Cardiac ventricle fibroblast (primary cell): ENCODE measurements at places on chromosomes 7 and 10. TPM values are rescaled to one million over a fixed set of nuclear protein-coding genes. Genes with fewer than 3 reads are reported as not detected.

ASAH2B gene
- total RNA-seq = 2.2 and 6.6 TPM in 2 replicates

NKX2-3 gene
- total RNA-seq = not detected in 2 replicates

NPC1L1 gene
- not detected in 2 replicates for total RNA-seq

CELF2 gene
- total RNA-seq = 14.2 and 17.1 TPM in 2 replicates

MYL7 gene
- not detected in 2 replicates for total RNA-seq

FHIP2A gene
- 22.8 and 26.2 TPM in 2 replicates for total RNA-seq

ATP6V0A4 gene
- total RNA-seq = not detected in 2 replicates

MACROH2A2 gene
- 11.1 and 13.6 TPM in 2 replicates for total RNA-seq

PAPSS2 gene
- 95.4 and 98.3 TPM in 2 replicates for total RNA-seq

SFRP4 gene
- total RNA-seq = 0.25 and 1.5 TPM in 2 replicates

UFSP1 gene
- 2.5 and 7.7 TPM in 2 replicates for total RNA-seq

CACNA2D1 gene
- 47.1 and 78.8 TPM in 2 replicates for total RNA-seq

IFIT1B gene
- 0.29 TPM in 1 of 2 replicates, not detected in the other for total RNA-seq

HPS6 gene
- 28.2 and 32.8 TPM in 2 replicates for total RNA-seq

GPR26 gene
- total RNA-seq = not detected in 2 replicates

ITGA8 gene
- 11.3 and 13.8 TPM in 2 replicates for total RNA-seq

HOXA6 gene
- total RNA-seq = not detected in 2 replicates

ANLN gene
- 6.7 and 9.2 TPM in 2 replicates for total RNA-seq

CALML3 gene
- not detected in 2 replicates for total RNA-seq

CPEB3 gene
- 0.75 and 1.7 TPM in 2 replicates for total RNA-seq

PRSS2 gene
- total RNA-seq = 1.00 TPM in 1 of 2 replicates, not detected in the other

MBL2 gene
- not detected in 2 replicates for total RNA-seq

ACSL5 gene
- 17.0 and 18.5 TPM in 2 replicates for total RNA-seq

GNAT3 gene
- total RNA-seq = not detected in 2 replicates

BAIAP2L1 gene
- 1.6 and 4.4 TPM in 2 replicates for total RNA-seq

BMS1 gene
- total RNA-seq = 9.1 and 10.1 TPM in 2 replicates

ZNF727 gene
- total RNA-seq = 0.20 and 0.44 TPM in 2 replicates

MSS51 gene
- total RNA-seq = 0.68 and 0.94 TPM in 2 replicates

HABP2 gene
- total RNA-seq = not detected in 2 replicates

OR2A1 gene
- 0.05 TPM in 1 of 2 replicates, not detected in the other for total RNA-seq

EMX2 gene
- total RNA-seq = 0.10 and 0.75 TPM in 2 replicates

MKI67 gene
- total RNA-seq = 3.3 and 4.4 TPM in 2 replicates

CCT6A gene
- total RNA-seq = 67.2 and 67.5 TPM in 2 replicates

FZD8 gene
- 2.4 TPM in 2 replicates for total RNA-seq

CCDC172 gene
- total RNA-seq = not detected in 2 replicates

MLXIPL gene
- total RNA-seq = 0.54 TPM in 1 of 2 replicates, not detected in the other

SEPTIN7 gene
- 230 and 232 TPM in 2 replicates for total RNA-seq

PTN gene
- total RNA-seq = 6.3 and 6.7 TPM in 2 replicates

IGFBP1 gene
- total RNA-seq = 0.73 TPM in 1 of 2 replicates, not detected in the other

DYNC1I1 gene
- total RNA-seq = 1.6 and 1.9 TPM in 2 replicates

CTAGE15 gene
- not detected in 2 replicates for total RNA-seq

PCDH15 gene
- total RNA-seq = not detected in 2 replicates

ICA1 gene
- 0.10 TPM in 1 of 2 replicates, not detected in the other for total RNA-seq

PKD2L1 gene
- not detected in 2 replicates for total RNA-seq

SHH gene
- not detected in 2 replicates for total RNA-seq

MYL10 gene
- total RNA-seq = not detected in 2 replicates

AKR1C8 gene
- not detected in 2 replicates for total RNA-seq

TYW1B gene
- total RNA-seq = 0.25 and 0.88 TPM in 2 replicates

C7orf33 gene
- total RNA-seq = not detected in 2 replicates

SYT15 gene
- total RNA-seq = under 0.01 TPM in 2 replicates

ZNF277 gene
- total RNA-seq = 19.3 and 21.3 TPM in 2 replicates

SPACDR gene
- 0.44 and 5.0 TPM in 2 replicates for total RNA-seq

SLIT1 gene
- total RNA-seq = not detected in 2 replicates
